ENCODE measurements at places on chromosomes 11 and 22.

DNA sequence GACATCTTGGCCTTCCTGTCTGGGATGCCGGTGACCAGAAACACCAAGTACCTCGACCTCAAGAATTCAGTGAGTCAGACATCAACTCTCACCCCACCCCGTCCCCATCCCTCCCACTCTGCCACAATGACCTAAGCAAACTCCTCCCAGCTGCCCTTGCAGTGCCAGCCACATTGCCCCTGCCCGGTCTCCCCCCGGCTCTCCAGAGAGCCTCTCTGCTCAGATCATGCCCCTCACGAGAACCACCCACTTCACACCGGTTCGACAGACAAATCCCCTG, 23.6 kb upstream of the MYRF start:
- no peak for ATAC-seq

DNA sequence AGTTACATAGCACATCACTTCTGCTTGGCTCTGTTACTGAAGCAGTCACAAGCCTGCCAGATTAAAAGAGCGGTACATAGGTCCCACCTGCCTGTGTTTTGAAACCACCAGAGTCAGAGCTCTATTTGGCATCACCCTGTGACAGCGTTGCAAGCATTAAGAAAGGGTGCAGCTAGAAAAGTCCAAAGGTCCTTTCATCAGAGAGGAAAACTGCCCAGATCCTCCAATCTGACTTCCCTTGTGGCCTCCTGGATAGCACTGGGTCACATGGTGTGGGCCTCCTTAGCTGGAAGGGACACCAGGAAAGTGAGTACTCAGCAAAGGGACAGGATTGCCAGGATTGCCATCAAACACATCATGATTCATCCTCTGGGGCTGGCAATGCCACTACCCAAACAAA, 22.9 kb downstream of the STX3 start:
- ATAC-seq = no peak

DNA sequence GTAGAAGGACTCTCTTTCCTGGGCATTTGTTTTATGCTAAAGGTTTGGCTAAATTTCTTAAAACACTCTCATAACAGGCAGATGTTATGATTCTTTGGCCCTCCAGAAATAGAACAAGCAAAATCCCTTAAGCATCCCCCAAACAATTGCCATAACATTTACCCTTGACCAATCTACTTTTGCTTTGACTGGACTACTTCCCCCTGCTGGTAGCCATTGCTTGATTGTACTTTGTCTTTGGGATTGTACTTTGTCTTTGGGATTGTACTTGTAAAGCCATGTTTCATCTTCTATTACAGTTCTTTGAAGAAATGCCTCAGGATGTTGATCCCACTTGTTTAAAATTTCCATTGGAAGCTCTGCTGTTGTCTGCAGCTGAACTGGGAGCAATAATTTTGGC, 53.3 kb upstream of the GLYAT start:
- no peak for ATAC-seq

DNA sequence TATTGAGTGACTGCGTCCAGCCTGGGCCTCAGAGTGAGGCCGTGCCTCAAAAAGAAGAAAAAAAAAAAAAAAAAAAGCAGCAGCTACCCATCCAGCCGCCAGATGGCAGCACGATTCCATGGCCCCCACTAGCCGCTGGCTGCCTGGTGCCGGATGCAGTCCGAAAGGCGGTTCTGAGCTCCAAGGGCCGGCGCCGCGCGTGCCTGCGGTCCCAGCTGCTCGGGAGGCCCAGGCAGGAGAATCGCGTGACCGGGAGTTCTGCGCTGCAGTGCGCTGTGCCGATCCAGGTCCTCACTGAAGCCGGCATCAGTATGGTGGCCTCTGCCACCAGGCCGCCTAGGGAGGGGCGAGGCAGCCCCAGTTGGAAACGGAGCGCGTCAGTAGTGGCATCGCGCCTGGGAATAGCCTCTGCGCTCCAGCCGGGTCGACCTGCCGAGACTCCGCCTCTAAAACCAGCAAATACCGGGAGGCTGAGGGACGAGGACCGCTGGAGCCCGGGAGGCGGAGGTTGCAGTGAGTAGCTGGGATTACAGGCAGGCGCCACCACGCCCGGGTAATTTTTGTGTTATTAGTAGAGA, 19.3 kb downstream of the SCARF2 start:
- peak; percentile 83 for ATAC-seq

DNA sequence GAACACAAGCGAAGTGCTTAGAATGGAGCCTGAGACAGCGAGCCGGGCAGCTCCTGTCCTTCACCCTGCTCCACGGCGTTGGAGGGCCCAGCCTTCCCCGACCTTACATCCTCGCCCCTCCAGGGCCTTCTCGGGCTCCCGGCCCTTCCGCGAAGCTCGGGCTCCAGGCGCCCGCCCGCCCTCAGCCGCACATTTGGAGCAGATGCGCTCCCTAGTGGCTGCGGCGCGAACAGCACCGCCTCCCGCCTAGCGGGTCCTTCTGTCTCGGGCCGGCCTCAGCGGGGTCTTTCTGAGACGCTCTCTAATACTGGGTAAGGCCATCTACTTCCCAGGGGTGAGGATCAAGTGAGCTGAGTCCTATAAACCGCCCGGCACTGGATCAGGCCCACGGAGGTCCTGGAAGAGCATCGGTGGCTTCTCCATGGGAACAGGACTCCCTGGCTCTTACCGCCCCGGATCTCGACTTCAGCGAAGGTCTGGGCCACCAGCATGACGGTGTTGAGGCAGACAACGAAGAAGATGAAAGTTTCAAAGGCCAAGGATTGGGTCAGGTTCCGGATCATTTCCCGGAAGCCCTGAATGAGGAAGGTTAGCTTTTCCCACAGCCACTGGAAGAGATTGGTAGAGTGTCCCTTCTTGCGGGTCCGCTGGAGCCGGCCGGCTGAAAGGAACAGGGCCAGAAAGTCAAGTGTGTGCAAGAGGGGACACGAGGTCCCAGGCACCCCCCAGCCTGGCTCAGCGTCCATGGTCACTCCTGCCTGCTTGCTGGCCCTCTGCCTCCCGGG, 3.7 kb downstream of the CATSPER1 start:
- peak; percentile 77 for ATAC-seq

DNA sequence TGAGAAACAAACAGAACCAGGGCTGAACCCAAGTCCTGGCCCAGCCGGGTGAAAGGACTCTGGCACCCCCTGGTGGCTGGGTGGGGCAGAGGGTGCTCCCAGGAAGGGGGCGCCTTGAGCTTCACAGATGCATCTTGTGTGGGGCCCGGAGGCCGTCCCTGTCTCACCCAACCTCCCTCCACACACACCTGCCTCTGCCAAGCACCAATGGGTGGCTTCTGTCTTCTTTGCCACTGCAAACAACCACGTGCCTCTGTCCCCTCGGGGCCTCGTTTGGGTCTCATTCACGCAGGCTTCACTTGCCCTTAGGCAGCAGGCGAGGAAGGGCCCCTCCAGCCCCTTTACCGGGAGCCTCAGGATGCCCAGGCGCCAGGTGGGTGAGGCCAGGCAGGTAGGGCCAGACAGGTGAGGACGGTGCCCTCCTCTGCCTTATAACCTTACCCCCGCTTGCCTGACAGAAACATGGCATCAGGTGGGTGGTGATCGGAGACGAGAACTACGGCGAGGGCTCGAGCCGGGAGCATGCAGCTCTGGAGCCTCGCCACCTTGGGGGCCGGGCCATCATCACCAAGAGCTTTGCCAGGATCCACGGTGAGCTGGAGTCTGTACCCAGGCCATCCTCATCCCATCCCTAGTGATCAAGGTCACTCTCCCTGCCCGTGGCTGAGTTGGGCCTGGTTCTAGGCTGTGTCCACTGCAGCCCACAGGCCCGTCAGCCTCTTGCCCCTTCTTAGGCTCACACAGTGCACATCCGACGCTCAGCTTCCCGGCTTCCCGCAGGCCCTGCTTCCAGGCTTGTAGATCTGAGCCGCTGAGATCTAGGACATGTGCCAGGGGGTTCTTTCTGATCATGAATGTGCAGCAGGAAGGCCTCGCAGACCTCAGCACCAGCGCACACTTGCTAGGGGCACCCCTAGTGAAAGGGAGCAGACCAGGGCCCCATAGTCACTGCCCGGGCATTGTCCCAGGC, 17.2 kb downstream of the POLR3H start:
- ATAC-seq = peak; percentile 68

GRCh38 chr22:39562839-39563489, 7.6 kb upstream of the CACNA1I start:
- ATAC-seq = no peak

DNA sequence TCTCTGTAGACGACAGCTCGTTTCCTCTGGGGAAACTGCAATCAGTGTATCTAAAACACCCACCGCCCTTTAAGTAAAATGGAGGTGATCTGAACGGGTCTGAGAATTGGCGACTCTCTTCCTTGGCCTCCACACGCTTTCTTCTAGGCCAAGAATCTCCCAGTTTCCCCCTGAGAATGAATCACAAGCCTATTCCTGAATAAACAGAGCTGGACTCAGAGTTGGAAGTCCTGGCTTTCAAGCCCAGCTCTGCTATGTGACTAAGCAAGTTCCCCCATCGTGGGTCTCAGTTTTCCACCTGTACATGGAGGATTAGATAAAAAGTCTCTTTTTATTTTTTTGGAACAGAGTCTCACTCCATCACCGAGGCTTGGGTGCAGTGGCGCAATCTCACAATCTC, 200.4 kb downstream of the MN1 start:
- ATAC-seq = no peak

DNA sequence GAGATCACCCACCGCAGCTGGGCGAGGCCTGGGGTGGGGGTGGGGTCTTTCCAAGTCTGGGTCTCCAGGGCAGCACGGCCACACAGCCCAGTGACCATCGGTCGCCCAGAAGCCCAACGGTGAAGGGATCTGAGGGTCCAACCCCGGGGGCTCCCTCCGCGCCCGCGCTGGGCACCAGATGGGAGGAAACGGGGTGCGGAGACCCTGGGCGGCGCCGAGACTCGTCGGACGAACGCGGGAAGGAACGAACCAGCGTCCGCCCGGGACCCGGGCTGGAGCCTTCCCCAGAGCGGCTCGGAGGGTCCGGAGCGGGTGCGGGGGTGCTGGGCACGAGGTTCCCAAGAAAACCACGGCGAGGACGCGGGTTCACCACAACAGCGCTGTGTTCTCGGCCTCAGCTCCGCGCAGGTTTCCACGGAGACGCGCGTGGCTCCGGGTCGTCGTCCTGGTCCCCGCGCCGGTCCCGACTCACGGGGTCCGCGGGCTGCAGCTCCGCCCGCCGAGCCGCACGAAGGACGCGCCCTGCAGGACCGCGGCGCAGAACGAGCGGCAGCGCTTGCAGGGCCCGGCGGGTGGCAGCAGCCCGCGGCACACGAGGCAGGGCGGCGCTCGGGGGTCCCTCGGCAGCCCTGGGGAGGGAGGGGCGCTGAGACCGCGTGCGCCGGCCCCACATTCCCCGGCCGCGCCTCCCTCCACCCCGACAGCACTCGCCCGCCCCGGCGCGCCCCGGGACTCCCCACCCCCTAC, 2.3 kb upstream of the IL17REL start:
- no peak for ATAC-seq

- peak; percentile 82 for ATAC-seq
Measured at GRCh38 chr22:22060200-22061084, 77.9 kb upstream of the TOP3B start.
